ENCODE measurements at places on chromosomes 2 and 18.
A peak's percentile ranks its signal among the peaks of the same experiment; 100 is the strongest.

GRCh38 chr2:191190435-191190834, 39.6 kb upstream of the STAT4 start:
- no peak for DNase-seq

GRCh38 chr18:3014503-3015203, 1.7 kb upstream of the LPIN2 start:
- no peak for DNase-seq

DNA sequence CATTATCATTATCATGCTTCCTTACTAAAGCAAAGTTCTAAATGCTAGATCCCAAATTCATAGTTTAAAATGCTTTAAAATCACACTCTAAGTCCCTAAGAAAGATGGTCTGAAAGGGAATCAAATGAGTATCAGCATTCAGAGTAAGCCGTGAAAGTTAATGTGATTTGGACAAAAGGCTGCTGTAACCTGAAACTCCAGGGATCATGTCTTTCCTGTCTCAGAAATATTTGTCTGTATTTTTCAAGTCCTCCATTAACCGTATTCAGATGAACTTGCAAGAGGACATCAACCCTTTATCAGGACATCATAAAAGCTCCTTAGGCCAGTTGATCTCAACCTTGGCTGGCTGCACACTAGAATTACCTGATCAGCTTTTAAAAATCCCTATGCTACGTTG, 324.3 kb upstream of the PKDCC start:
- no peak for DNase-seq

- peak; percentile 51 for DNase-seq
Measured at GRCh38 chr2:72271766-72272641, 124.3 kb upstream of the CYP26B1 start.

- no peak for DNase-seq
Measured at GRCh38 chr2:240395448-240395847, 40.0 kb upstream of the GPC1 start.

DNA sequence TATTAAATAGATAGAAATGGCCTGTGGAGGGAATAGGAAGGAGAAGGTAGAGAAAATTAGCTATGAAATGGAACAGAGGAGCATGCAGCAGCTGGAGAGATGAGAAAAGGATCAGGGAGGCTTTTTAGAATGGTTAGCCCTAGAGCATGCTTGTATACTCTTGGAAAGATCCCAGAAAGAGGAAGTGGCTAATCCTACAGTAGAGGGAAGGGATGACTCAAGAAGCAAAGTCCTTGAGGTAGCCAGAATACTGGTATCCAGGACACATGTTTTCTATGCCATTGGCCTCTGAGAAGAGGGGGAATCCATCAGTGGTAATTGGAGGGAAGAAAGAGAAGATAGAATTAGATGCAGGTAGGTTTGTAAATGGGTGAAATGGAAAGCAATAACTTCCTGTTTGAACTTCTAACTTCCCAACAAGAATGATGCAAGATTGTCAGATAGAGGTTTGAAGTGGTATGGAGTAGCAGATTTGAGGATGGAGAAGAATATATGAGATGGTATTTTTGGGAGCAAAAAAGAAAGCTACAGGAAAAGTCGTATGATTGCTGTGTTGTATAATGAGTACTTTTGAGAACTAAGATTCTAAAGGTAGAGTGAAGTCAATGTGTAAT, 17.1 kb upstream of the OSBPL6 start:
- DNase-seq: no peak

DNA sequence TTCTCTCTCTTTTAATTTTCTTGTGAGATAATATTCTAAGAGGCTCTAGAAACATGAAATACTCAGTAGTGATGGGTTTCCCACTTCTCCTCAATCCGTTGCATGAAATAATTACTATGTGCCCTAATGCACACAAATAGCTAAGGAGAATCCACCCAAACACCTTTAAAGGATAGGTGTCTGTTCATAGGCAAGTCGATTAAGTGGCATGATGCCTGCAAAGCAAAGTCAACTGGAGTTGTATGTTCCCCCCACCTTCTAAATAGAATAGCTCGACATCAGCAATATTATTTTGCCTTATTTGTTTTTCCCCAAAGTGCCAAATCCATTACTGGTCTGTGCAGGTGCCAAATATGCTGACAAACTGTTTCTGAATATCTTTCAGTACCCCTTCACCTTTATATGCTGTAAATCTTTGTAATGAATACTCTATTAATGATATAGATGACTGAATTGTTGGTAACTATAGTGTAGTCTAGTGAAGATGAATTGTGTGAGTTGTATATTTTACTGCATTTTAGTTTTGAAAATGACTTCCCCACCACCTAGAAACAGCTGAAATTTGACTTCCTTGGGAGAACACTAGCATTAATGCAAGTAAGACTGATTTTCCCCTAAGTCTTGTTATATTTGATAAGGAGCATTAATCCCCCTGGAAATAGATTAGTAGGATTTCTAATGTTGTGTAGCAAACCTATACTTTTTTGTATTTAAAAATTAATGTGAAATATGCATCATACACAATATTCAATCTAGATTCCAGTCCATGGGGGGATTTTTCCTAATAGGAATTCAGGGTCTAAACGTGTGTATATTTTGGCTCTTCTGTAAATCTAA, 9.0 kb downstream of the TBR1 start:
- peak; percentile 64 for DNase-seq

DNA sequence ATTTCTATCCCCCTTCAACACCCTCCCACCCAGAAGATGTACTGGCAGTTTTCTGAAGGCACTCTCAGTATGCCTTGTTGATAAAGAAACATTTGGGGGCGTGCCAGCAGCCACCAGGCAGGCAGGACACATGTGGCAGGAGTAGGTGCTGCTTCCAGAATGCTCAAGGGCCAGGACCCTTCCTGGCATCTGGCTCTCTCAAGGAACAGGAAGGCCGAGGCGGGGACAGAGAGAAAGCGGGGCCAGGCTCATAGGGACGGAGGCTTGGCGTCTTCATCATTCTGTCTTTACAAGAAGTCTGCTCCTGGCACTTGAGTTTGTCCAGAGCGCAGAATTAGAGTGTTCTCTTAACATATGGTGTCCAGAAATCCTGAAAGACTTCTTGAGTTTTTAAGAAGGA, 121.6 kb downstream of the FAM210A start:
- no peak for DNase-seq

DNA sequence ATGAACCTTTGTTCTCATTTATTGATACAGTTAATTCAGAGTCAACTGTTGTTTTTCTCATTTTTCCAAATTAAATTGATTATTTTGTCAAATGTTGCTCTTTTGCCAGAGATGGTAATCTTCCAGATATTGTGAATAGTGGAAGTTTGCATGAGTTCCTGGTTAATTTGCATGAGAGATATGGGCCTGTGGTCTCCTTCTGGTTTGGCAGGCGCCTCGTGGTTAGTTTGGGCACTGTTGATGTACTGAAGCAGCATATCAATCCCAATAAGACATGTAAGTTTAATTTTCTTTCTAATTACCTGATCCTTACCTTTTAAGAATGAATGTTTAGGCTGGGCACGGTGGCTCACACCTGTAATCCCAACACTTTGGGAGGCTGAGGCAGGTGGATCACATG, 7.8 kb downstream of the CYP20A1 start:
- DNase-seq: peak; percentile 20

DNA sequence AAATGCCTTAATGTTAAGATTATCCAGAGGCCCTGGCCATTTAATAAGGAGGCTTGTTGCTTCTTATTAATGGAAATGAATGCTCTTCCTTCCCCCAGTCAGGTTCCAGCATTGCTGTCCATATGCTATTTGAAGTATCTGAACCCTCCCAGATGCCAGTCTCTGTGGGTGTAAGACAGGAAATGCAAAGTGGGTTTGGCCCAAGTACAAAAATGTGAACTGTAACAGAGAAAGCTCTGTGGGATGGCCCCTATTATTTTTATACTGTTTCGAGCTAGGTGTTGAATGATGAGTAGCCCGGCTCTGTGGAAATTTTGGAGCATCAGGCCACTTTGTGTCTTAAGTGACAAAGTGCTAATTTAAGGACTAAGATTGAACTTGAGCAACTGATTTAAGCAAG, 141.0 kb downstream of the UXS1 start:
- DNase-seq: no peak

GRCh38 chr18:76075777-76076176, 419.3 kb downstream of the ZNF516 start:
- DNase-seq: no peak

Data from brain (organoid and tissue), 16 donors.